ENCODE measurements at places on chromosomes 2 and 18. TPM values are rescaled to one million over a fixed set of nuclear protein-coding genes. Genes with fewer than 3 reads are reported as not detected.

FKBP7 gene
- 12.4 TPM for polyA plus RNA-seq

UGT1A6 gene
- polyA plus RNA-seq, result not detected

NT5C1B gene
- not detected for polyA plus RNA-seq

NAT8 gene
- polyA plus RNA-seq, result not detected

NDC80 gene
- 0.33 TPM for polyA plus RNA-seq

MAPRE2 gene
- polyA plus RNA-seq, result 71.1 TPM

AOX1 gene
- polyA plus RNA-seq, result 11.2 TPM
